Activated CD4-positive, alpha-beta T cell treated with anti-CD3 and anti-CD28 coated beads for 4 hours (primary cell): ENCODE measurements at places on chromosomes 4 and X.

DNA sequence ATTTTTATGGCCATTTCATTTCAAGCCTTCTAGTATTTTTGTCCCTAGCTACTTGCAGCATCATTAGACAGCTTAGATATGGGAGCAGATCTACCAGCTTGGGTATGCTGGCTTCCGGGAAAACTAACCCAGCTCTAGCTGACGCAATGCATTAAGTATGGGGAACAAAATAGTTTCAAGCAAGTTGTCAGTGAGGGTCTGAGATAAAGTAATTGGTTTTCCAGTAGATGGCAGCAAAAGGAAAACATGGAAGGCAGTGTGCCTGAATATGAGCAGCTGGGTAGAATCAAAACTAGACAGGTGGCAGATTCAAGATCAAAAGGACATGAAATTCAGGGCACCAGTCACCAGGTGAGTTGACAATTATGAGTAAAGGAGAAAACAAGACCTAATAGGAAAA, 340.9 kb upstream of the CTSO start:
- DNase-seq = no peak

GRCh38 chr4:8675383-8675782, 82.8 kb downstream of the CPZ start:
- DNase-seq = no peak

DNA sequence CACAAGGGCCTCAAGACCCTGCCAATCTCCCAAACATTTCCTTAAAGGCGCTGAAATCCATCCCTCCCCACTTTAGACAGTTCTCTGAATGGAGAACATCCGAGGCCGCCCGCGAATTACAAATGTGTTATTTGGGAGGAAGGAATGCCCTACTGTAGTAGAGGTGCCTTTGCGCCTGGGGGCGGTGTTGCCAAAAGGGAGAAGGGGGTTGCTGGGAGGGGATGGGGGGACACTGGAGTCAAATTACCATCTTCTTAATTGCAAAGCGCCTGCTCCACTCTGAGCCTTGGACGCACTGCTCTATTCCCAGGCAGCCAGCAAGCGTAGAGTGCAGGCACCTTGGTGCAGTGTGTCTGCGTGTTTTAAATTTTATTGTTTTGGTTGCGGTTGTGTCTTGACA, 2.7 kb downstream of the TMEM255A start:
- DNase-seq = no peak

DNA sequence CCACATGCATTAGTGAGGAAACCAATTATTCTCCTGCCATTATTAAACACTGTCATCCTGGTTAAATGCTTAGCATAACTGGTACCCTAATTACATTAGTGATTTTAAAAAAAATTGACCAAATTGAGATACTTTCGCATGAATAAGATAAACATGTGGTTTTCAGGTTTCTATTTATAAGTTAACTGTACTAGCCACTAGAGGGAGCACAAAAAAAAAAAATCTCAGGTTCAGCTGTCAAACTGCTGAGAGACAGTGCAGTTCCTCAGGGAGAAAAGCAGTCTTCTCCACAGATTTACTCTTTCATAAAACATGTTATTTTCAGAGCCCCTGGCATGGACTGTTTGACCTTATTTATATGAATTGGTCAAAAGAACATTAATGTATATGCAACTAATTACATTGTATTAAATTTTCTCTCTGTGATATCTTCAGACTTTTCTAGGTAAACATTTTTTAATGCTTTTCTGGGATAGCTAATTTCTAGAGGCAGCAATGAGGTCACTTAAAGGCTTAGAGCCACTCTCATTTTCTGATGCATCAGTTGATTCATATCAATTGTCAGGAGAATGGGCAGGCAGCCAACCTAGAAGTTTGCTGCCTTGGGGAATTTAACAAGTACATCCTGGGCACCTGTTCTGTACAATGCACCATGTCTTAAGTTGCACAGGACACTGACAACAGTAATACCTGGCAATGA, 167.5 kb downstream of the CDS1 start:
- DNase-seq = no peak

- no peak for DNase-seq
Measured at GRCh38 chr4:107363125-107363524, 327.0 kb upstream of the DKK2 start.

DNA sequence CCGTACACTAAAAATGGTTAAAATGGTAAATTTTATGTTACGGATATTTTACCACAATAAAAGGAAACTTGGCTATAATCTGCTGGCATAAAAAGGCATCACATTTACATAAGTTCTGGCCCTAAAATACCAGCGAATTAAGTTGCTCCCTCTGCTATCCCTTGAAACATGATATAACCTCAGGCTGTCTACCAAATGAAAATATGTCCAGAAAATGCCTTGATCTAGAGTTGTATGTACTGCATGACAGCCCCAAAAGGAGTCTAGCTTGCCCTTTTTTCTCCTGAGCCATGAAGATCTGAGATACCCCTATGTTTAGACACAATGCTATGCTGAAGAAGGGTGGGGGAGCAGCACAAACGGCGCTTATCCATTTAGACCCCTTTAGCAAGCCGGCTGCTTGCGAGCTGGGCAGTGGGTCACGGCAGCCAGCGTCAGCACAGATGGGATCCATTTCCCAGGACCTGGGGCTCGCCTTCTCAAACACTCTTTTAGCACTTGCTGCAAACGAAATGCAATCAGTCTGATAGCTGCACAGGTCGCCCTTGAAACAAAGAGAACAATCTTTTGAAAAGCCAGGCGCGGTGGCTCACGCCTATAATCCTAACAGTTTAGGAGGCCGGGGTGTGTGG, 77.0 kb downstream of the AFAP1 start:
- no peak for DNase-seq

DNA sequence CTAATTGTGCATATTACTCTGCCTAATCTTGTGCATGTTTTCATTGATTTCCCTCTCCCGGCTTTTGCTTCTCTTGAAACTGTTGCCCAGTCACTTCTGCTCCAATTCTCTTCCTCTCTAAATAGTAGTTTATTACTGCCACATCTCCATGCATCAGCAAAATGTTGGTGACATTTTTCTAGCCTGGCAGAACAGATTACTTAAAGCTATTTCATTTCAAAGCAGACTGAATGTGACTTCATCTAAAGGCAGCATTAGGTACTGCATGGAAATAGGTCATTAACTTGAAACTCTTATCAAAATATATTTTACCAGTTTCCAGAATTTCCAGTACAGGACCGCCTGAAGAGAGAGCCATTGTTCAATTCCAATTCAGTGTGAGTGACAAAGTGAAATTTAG, 52.4 kb downstream of the HPGDS start:
- DNase-seq = no peak

DNA sequence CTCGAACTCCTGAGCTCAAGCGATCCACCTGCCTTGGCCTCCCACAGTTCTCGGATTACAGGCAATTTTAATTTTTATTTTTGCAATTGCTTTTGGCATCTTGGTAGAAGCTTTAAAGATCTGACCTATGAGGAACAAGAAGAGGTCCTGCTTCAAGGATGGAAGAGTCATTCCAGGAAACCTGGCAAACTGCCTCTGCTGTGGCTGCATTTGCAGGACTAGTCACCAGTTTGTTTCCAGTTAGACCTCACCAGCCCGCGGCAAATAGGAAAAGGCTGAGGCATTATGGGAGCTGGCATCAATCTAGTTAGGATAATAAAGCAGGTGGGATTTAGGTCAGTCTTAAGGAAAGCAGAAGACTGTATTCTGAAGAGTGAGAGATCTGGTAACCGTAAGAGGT, 51.9 kb upstream of the LAS1L start:
- no peak for DNase-seq

- no peak for DNase-seq
Measured at GRCh38 chr4:4542774-4543485, 1.1 kb upstream of the STX18 start.

DNA sequence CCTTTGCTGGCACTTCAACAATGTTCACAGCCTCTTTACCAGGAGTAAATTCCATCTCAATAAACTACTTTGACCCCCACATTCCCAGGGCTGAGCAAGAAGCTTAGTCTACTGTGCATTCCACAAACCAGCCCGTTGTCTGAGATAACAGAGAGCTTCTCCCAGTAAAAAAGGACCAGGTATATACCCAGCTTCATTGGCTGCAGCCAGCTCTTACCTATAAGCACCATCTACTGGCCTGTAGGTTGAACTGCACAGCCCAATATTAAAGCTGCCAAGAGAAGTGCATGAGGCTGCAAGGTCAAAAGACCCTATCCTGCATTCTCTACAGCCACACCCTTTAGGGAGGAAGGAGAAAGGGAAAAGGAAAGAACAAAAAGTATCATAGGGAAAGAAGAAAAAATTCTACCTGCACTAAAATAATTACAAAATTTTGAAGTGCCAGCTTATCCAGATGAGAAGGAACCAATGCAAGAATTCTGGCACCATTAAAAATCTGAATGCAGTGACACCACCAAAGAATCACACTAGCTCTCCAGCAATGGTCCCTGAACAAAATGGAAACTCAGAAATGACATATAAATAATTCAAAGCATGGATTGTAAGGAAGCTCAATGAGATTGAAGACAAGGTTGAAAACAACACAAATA, 45.7 kb upstream of the INTU start:
- DNase-seq = no peak

DNA sequence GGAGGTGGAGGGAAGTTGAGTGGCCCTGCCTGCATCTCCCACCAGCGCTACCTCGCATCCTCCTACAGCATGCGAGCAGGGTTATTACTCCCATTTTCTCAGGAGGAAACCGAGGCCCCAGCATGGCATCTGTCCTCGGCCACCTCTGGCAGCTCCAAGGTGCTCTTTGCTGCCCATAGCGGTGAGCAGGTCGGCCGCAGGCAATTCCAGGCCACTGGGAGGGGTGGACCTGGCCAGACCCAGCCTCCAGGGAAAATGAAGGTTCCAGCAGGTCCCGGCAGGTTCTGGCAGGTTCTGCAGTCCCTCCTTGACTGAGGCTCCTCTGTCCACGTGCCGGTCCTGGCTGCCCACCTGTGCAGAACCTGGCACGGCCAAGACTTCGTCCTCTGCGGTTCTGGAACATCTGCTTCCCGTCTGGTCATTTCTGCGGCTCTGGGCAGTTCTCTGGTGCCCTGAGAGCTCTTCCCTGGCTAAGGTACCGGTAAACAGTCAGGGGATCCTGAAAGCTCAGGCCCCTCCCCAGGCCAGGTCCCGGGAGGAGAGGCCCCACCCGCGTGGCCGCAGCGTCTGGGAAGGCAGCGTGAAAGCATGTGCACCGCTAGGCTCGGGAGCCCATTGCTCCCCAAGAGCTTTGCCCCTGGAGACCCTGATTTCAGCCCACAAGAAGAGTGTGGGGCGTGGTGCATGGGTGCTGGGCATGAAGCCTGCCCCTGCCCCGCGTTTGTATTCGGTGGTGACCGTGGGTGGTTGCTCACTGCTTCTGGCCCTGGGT, 112.0 kb upstream of the ADRA2C start:
- no peak for DNase-seq

DNA sequence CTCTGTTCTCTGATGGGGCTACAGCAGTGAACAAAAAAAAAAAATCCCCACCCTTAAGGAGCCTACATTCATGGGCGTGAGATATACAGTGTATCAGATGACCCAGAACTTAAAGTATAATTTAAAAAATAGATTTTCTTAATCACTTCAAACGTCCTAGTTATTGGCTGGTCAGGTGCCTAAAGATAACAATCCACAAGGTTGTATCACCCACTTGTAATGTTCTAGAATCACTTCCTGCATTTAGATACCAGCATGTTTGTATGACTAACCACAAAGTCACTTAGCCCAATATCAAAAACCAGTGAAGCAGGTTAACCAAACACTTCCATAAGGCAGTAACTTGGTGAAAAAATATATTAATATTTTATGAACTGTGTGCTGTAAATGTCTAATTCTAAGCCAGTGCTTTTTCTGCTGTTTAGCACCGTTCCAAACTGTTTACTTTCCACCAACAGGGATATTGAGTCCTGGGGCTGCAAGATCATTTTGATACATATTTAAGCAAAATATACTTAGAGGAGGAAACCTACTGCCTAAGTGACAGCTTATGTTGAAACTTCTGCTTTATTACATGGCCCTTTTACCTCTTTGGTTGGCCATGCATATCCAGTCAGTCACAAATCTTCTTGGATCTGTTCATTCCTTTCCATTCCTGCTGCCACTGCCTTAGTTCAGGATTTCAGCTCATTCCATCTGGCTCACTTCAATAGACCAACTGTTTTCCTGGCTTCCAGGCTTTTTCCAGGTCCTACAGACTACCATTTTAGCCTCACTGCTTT, 43.3 kb downstream of the CD40LG start:
- DNase-seq = no peak

DNA sequence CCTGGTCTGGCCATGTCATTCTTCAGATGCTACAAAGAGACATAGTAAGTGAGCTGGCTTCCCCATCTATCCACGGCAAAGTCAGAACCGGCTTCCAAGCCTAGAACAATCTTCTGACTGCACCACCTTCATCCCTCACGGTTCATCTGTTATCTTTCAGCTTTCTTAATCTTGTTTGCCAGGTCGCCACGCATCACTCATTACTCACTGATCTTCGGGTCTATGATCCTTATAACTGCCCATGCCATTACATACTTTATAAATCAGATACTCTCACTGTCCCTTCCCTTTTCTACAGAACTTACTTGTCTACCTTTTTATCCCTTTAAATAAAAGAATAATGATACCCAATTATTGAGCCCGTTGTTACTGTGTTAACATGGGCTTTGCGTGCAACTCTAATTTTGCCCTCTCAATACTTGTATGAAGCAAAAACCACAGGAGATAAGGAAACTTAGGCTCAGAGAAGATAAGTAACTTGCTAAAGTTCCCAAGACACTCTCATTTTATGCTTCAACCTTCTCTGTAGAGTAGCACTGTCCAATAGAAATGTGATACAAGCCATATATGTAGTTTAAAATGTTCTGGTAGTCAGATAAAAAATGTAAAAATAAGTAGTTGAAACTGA, 171.7 kb downstream of the AMELX start:
- DNase-seq = no peak

- no peak for DNase-seq
Measured at GRCh38 chrX:10676235-10676957, 56.0 kb upstream of the MID1 start.

GRCh38 chr4:151236036-151236435, 40.9 kb upstream of the PRSS48 start:
- DNase-seq = no peak

GRCh38 chr4:41832961-41833360, 84.4 kb upstream of the PHOX2B start:
- DNase-seq = no peak

GRCh38 chr4:18777190-18777930, 755.8 kb upstream of the LCORL start:
- no peak for DNase-seq

GRCh38 chr4:188130355-188130754, 8.9 kb upstream of the TRIML1 start:
- no peak for DNase-seq

GRCh38 chr4:151744614-151745013, 16.2 kb downstream of the GATB start:
- no peak for DNase-seq

GRCh38 chr4:665381-665750, 8.7 kb downstream of the ATP5ME start:
- no peak for DNase-seq

DNA sequence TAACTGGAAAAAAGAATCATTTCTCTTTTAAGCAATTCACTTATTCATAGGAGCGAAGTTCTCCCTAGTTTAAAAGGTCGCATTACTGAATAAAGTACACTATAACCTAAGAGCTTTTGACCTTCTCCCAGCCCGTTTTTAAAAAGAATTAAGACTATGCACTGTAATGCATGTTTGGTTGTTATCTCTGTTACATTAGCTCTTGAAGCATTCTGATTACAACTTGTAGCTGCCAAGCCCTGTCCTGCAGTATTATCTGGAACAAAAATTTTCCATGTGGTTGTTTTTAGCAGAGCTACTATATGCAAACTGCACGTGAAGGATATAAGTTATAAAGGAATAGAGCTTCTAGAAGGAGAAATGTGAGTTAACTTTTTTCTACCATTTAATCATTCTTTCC, 8.1 kb downstream of the GAB1 start:
- no peak for DNase-seq
